GM23338 (cell line): ENCODE measurements at places on chromosomes 13 and 19.
A peak's percentile ranks its signal among the peaks of the same experiment; 100 is the strongest.

- DNase-seq: peak; percentile 71
Measured at GRCh38 chr19:44747739-44748425, 626 bp upstream of the BCL3 start.

- DNase-seq: peak; percentile 72
Measured at GRCh38 chr19:14097532-14098151, 7.1 kb upstream of the SAMD1 start.

GRCh38 chr13:26719356-26719945 is 41.1 kb downstream of the GPR12 start:
- peak; percentile 41 for DNase-seq

DNA sequence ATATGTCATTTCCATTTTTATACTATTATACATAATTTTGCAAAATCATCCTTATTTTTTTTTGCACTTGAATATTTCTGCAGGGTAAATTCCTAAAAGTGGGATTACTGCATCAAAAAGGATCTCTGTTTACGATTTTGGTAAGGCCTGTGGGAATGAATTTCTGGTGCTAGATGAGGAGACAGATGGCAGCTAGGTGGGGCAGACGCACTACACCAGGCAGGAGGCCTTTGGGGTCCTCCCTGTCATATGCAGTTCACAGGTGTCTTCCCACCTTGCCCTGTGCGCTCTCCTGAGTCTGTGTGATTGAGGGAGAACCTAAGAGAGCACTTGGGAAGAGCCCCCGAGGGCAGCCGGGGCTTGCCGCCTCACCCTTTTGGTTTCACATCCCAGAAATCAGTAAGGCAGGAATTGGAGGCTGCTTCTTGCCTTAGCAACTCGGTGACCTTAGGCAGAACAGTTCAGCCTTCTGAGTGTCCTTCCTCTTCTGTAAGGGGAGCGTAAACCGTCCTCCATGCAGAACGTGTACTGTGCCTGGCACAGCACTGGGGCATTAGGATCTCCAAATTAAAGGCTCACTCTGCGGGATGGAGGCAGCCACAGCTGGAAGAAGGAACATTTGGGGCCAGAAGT is 13.4 kb upstream of the GJB2 start:
- peak; percentile 11 for DNase-seq

DNA sequence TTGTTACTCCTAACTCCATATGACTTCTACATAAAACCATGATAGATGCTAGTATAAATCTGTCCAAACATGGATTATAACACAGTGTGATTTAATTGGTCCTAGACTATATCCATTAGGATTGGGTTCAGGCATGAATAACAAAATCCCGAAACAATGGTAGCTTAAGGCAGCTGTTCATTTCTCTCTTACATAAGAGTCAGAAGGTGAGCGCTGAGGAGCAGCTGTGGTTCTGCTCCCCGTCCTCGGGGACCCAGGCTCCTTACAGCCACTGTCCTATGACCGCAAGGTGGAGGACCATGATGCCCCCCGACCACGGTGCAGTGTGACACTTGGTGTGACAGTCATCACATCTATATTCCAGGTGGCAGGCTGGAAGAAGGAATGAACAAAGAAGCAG is 145.8 kb downstream of the SLC7A1 start:
- DNase-seq: no peak

GRCh38 chr13:88125055-88125454 is 453.9 kb downstream of the SLITRK5 start:
- DNase-seq: no peak

DNA sequence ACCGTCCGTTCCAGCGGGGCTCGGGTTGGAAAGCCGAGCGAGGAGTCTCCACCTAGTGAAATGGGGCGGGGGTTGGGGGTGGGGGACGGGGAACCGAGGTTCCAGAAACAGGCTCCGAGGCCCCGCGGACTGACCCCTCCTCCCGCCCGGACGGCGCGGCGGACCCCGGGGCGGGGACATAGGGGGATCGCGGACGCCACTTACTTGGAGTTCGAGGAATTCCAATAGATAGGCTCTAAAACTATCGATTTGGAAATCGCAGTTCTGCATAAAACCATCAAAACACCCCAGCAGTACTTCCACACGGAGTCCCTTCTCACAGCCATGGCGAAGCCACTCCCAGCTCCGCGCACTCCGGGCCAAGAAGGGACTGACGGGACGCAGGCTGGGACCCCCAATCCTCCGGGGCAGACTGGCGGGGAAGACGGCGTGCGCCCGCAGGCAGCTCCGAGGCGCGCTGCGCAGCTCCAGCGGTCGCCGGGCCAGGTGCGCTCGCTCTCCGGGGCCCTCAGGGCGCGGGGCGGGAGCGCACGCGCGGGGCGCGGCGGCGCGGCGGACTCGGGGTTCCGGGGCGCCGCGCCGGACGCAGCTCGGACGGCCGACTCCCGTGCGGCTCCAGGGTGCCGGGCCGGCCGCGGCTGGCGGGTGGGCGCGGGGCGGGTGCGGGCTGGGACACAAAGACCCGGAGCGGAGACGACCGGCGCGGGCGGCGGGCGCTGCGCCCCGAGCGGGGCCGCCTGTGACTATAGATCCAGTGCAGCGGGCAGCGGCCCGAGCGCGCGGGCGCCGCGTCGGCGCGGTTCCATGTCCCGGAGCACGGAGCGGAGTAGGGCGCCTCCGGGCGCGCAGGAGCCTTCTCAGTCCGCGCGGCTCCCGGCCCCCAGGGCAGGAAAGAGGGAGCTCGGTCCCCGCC is 567 bp downstream of the EFNB2 start:
- DNase-seq: peak; percentile 43

GRCh38 chr19:29381353-29382203 is 144.2 kb upstream of the VSTM2B start:
- DNase-seq: no peak

- peak; percentile 34 for DNase-seq
Measured at GRCh38 chr19:28213470-28214082, 999.4 kb downstream of the UQCRFS1 start.

GRCh38 chr19:29926031-29926430 is 16.0 kb upstream of the URI1 start:
- DNase-seq: no peak
